Dermis microvascular lymphatic vessel endothelial cell (primary cell): ENCODE measurements at places on chromosomes 7 and 10. TPM values are rescaled to one million over a fixed set of nuclear protein-coding genes. Genes with fewer than 3 reads are reported as not detected.

The PDE6C gene
- total RNA-seq, result not detected in 2 replicates

The PGAM2 gene
- not detected in 2 replicates for total RNA-seq

The IFIT5 gene
- total RNA-seq, result 5.9 and 16.9 TPM in 2 replicates

The HYAL4 gene
- 0.39 and 1.0 TPM in 2 replicates for total RNA-seq

The UCN3 gene
- total RNA-seq, result not detected in 2 replicates

The GRID1 gene
- under 0.01 TPM in 1 of 2 replicates, not detected in the other for total RNA-seq

The FZD1 gene
- 2.8 TPM in 2 replicates for total RNA-seq

The CEP55 gene
- total RNA-seq, result 11.6 and 37.1 TPM in 2 replicates
